ENCODE measurements at places on chromosomes 7 and 10.

DNA sequence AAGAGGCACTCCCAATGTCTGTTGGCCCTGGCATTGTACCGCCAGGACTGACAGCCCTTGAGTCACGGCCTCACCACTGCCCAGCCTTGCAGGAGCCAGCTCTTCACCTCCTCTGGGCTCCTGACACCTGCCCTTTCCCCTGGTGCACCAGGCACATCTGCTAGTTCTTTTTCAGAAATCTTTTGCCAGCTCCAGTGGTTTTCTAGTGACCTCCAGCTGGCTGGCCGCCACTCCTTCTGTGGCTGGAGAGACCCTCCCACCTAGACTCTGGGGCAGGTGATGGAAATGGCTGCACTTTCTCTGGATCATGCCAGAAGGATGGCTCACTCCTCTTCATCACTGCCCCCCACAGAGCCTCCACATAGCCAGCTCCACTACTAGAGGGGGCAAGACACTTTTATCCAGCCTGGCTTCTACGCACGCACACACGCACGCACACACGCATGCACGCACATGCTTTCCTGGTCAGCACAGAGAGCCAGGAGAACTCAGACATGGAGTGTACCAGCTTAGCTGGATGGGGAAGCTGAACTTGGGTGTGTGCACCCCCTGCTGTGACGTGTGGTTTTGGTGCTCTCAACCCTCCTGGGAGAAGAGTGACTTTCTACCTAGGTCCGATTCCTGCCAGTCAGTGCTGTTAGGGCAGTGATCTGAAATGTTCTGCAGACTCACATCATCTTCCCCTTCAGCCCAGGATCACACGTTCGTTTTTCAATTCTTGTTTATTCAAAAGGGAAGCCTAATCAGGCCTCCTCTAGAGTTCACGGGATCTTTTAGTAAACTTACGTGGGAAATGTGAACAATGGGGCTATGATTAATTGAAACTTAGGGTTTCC lies 222.0 kb downstream of the PRPF18 start:
- ATAC-seq: no peak

DNA sequence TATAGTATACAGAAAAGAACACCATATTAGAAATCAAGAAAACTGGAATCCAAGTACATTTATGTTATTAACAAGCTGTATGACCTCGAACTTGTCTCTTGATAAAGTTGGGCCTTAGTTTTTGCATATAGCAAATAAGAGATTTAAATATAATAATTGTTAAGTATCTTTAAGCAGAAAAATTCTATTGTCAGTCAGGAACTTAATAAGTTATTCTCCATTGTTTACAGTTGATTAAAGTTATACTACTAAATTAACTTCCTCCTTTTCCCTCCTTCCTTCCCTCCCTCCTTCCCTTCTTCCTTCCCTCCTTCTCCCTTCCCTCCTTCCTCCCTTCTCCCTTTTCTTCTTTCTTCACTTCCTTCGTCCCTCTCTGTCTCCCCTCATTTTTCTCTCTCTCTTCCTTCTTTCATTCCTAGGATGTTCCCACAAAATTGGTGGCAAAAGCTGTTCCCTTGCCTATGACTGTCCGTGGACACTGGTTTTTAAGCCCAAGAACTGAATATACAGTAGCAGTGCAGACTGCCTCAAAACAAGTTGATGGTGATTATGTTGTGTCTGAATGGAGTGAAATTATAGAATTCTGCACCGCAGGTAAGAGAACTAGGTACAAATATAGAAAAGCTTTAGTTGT lies 59.7 kb downstream of the PHYHIPL start:
- no peak for ATAC-seq

DNA sequence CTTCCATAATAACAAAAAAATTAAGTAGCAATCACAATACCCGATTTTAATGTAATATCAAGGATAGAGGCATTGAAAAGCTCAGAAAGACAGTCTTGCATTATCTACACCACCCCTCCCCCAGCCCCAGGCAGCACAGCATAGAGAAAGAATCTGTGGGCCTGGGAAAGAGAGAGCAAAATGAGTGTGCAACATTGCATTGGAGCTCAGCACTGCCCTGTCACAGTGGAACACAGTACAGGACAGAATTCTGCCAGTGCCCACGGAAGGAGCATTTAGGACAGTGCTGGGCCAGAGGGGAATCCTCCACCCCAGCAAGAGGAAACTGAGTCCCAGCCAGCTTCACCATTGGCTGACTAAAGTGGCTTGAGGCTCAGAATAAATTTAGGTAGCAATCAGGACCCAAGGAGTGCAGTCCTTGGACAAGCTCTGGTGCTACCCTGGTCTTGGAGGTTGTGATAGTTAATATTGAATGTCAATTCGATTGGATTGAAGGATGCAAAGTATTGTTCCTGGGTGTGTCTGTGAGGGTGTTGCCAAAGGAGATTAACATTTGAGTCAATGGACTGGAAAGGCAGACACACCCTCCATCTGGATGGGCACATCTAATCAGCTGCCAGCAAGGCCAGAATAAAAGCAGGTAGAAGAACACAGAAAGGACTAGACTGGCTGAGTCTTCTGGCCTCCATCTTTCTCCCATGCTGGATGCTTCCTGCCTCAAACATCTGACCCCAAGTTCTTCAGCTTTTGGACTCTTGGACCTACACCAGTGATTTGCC lies 234.4 kb downstream of the ANK3 start:
- no peak for ATAC-seq

GRCh38 chr7:36115448-36116321 lies 37.4 kb upstream of the EEPD1 start:
- ATAC-seq: peak; percentile 99

DNA sequence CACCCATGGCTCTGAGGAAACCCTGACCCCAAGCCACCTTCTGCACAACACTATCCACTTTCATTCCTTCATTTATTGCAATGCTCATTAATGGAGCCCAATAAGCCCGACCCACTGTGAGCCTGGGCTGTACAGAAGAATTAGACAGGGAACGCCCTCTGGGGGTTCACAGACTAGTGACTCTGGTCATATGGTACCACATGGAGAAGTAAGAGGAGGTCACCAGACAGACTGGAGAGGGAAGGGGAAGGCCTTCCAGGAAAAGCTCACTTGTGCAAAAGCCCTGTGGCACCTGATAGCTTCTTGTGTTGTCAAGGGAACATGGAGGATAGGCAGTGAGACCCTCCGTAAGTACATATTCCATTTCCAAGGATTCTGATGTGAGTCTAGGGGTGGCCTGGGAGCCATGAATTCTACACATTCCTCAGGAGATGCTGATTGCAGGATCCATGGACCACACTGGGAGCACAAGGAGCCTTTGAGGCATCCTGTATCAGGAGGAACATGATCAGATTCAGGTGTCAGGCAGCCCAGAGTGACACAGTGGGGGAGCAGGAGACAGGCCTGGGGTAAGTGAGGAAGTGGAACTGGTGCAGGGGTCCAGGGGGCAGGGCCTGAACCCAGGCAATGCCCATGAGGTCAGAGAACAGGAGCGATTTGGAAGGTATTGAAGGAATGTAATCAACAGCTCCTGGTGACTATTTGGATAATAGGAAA lies 19.9 kb downstream of the TMEM72 start:
- no peak for ATAC-seq

- ATAC-seq: no peak
These were observed 9.6 kb downstream of the ITGB1 start for GRCh38 chr10:32948451-32948850.

GRCh38 chr7:149456506-149457421 lies 4.1 kb downstream of the ZNF777 start:
- ATAC-seq: no peak

DNA sequence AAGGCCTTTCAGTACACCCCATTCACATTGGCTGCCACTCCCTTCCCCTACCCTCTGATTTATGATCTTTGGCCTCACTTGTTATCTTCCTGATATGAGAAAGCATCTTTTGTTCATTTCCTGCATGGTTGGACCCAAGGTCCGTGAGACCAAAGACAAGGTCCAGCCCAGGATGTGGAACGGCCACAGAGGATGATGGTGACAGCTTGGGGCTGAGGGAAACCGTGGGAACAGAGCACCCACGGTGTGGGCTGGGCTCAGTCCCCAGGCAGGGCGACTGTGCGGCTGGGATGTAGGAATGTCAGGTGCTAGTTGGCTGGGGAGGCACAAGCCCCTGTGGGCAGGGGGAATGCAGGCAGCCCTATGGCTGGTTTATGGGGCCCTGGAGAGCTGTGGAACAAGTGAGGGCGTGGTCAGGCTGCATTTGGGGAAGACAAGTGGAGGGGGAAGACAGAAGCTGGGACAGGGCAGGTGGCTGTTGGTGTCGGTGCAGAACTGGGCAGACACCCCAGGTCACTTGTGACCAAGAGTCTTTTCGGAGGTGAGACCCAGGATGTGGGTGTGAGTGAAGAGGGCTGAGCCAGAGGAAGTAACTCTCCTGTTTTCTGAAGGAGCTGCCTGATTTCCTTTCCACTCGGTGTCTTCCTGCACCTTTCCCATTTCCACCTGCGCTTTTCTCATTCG lies 51.7 kb upstream of the IGFBP3 start:
- ATAC-seq: no peak

DNA sequence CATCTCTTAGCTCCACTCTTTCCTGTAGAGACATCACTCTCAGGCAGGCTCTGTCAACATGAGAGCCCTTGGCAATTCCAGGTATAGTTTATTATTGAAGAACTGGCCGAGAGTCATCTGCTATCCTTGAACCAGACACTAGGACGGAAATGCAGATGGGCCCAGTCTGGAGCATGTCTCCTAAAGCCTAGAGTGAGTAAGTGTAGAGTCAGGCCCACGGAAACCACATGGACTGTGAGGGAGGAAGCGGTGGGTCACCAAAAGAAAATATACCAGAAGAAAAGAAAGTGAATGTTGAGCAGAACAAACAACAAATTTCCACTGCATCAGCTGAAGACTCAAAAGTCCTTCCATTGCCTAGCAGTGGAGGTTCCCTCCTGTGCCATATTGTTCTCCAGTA lies 15.7 kb upstream of the RELN start:
- no peak for ATAC-seq

DNA sequence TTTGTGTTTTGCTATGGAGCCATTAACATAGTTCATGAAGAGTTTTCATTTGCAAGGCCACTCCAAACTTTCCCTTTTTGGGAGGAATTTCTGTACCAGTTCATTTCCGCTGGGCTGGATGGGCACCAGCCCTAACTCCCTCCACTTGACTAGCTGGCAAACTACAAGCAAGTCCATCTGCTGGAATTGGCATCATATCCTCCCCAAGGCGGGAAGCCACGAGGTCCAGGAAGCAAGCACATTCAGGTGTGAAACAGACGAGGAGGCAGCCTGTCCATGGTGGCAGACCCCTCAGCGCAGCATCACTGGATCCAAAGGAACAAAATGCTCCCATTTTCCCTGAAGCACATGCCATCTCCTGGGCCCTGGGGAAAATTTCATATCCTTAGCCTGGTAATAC lies 125.8 kb downstream of the ABLIM1 start:
- ATAC-seq: no peak

- peak; percentile 96 for ATAC-seq
These were observed 45.1 kb downstream of the DPY19L1 start for GRCh38 chr7:34991938-34992840.

DNA sequence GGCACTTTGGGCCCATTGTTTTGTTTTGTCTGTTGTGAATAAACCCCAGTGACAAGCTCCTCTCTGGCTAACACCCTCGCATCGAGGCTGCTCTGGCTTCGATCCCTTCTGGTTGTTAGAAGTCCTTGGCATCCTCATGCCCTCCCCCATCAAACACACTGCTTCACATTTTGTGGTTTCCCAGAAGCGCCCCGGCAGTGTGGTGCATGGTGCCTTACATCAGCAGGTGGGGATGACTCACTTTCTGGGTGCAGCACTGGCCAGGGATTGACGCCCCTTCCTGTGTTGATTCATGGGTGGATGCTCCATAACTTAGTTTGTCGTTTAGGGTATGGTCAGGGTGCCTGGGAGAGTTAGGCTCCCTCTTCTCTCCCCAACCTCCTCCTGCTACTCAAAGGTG lies 51.4 kb downstream of the PLPP4 start:
- ATAC-seq: no peak

DNA sequence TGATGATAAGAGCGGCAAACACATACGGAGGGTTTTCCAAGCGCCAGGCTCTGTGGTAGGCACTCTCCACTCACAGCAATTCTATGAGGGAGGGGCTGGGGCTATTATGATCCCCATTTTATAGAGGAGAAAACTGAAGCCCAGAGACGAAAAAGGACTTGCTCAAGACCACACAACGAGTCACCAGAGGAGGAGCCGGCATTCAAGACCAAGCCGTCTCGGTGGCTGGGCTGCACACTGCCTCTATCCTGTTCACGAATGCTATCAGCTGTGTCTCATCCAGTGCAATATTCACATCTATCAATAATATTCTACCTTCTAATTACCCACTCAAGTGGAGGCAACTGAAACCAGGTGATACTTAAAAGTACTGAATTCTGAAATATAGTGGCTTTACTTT lies 67.8 kb upstream of the NMT2 start:
- ATAC-seq: no peak

DNA sequence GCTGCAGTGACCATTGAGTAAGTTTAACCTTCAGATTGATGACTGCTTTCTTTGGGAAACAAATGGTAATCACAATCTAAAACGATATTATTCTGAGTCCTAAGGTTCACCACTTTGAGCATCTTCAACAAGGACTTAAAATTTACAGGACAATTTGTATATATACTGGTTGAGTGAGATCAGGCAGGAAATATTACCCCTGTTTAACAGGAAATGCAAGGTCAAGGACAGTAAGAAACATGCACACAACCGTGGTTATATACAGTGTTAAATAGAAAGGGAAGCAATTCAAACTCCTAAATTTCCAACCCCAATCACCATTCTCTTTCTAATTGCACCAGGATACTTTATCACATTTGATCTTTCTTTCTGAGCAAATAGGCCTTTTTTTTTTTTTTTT lies 96.1 kb downstream of the ZNF277 start:
- no peak for ATAC-seq

DNA sequence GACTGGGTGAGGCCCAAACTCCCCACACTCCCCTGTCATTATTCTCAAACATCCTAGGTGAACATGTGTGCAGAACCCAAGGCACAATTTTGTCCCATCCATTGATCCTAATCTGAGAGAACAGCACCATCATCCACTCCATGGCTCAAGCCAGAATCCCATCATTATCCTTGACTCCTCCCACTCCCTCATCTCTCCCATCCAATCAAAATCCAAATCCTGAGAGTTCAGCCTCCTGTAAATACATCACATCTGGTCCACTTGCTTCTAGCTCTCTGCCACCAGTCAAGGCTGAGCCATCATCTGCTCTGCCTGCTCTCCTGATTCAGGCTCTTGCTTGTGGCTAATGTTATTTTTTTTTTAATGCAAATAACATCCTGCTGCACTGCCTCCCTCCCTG lies 75.9 kb upstream of the SLF2 start:
- ATAC-seq: no peak

DNA sequence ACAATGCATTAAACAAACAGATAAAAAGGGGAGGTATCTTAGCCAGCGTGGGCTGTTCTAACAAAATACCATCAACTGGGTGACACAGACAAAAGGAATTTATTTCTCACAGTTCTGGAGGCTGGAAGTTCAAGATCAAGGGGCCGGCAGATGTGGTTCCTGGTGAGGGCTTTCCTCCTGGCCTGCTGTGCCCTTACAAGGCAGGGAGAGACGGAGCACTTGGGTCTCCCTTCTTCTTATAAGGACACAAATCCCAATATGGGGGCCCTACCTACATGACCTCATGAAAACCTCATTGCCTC lies 281.6 kb upstream of the KLF14 start:
- no peak for ATAC-seq
